CD14-positive monocyte (primary cell): ENCODE measurements at places on chromosomes 1 and 21. TPM values are rescaled to one million over a fixed set of nuclear protein-coding genes. Genes with fewer than 3 reads are reported as not detected.

Gene SLC39A1
- polyA plus RNA-seq = 83.1 TPM

Gene PCP4
- polyA plus RNA-seq = not detected

GRCh38 chr1:170010443-170010842, 64.1 kb downstream of the KIFAP3 start:
- H3K27me3 ChIP-seq = no peaks in the 10 kb centered on the region
- no peaks in the 10 kb centered on the region for H3K36me3 ChIP-seq
- no peak for DNase-seq
- no peak overlapping the region for H3K27ac ChIP-seq
- no peaks in the 10 kb centered on the region for H3K4me1 ChIP-seq

DNA sequence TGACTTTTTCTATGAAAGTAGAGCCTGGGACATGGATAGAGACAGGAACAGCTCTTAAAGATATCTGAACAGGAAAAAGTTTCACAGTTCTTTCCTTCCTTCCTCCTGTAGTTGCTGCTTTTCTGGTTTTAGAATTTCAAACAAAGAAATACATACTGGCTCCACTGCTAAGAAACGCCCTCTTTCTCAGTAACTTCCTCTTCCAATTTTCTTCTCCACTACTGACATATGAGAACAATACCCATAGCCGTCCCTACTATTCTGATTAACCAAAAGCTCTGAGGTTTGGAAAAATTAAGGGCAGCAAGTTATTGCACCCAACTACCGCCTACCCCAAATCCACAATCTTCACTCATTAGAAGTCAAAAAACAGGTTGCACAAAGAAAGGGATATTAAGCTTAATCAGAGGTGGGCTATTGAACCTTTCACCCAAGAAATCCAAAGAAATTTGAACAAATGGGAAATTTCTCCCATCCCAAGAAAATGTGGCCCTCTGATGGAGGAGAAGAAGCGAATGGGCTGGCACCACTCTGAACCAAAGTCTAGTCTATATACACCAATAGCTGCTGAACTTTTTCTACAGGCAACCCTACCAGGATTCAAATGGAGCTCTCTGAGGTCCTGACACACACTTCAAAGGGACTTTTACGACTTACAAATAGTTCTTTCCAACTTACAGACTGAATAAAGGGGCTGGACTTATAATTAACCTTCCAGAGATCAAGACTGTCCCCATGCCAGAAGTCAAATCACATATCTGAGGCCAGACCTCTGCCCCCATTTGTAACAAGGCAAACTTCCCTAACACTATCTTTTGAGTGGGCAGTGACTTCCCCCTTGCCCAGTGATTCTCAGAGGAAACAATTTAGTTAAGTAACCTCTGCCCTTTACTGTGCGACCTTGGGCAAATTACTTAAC, 1.7 kb downstream of the WASF2 start:
- H3K27me3 ChIP-seq = no peaks in the 10 kb centered on the region
- H3K4me3 ChIP-seq = peak overlapping the region; percentile 99
- peaks cover 9% of the 10 kb centered on the region for H3K36me3 ChIP-seq

GRCh38 chr1:180536821-180537372, 21.9 kb upstream of the OVAAL start:
- no peak overlapping the region for H3K27ac ChIP-seq
- no peaks in the 10 kb centered on the region for H3K27me3 ChIP-seq
- H3K4me3 ChIP-seq = no peak overlapping the region
- no peaks in the 10 kb centered on the region for H3K4me1 ChIP-seq
- no peaks in the 10 kb centered on the region for H3K36me3 ChIP-seq

GRCh38 chr1:32438136-32438535, 26.7 kb upstream of the ZBTB8B start:
- DNase-seq = no peak
- H3K4me3 ChIP-seq = no peak overlapping the region
- no peaks in the 10 kb centered on the region for H3K27me3 ChIP-seq
- H3K4me1 ChIP-seq = no peaks in the 10 kb centered on the region
- H3K27ac ChIP-seq = no peak overlapping the region
- no peaks in the 10 kb centered on the region for H3K36me3 ChIP-seq

GRCh38 chr1:2825487-2826189, 24.1 kb upstream of the TTC34 start:
- H3K27ac ChIP-seq = no peak overlapping the region
- DNase-seq = no peak
- H3K27me3 ChIP-seq = no peaks in the 10 kb centered on the region
- no peaks in the 10 kb centered on the region for H3K4me1 ChIP-seq
- H3K4me3 ChIP-seq = no peak overlapping the region

GRCh38 chr1:27604579-27605299, 795 bp upstream of the AHDC1 start:
- no peaks in the 10 kb centered on the region for H3K27me3 ChIP-seq
- no peak overlapping the region for H3K27ac ChIP-seq
- H3K36me3 ChIP-seq = no peaks in the 10 kb centered on the region

DNA sequence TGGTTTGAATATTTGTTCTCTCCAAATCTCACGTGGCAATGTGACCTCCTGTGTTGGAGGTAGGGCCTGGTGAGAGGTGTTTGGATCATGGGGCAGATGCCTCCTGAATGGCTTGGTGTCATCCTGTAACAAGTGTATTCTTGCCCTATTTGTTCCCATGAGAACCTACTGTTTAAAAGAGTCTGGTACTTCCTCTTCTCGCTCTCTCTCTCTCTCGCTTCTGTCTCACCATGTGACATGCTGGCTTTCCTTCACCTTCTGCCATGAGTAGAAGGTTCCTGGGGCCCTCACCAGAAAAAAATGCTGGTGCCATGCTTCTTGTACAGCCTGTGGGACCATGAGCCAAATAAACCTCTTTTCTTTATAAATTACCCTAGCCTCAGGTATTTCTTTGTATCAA, 8.4 kb upstream of the PAXBP1 start:
- no peak overlapping the region for H3K4me3 ChIP-seq
- H3K4me1 ChIP-seq = peaks cover 6% of the 10 kb centered on the region
- H3K27me3 ChIP-seq = no peaks in the 10 kb centered on the region
- H3K27ac ChIP-seq = peak overlapping the region; percentile 5
- DNase-seq = peak; percentile 40
